ENCODE measurements at places on chromosomes 16 and 17.

DNA sequence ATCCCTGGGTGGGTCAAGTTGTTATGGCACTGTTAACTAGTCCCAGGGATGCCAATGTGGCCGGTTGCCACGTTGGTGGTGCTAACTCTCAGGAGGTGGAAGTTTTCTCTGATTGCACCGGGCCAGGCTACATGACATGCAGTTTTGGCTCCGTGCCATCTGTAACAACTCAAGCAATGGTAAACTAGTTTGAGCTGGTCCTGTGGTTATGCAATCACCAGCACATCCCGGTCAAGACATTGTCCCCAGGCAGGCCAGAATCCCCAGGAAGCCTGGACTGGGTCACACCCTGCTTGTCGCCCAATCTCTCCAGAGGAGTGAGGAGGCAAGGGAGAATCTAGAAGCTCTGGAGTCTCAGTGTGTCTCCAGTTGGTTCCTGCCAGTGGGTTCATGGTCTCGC, 10.1 kb upstream of the CCL17 start:
- no peak for DNase-seq

GRCh38 chr17:6941989-6942388, 53.9 kb upstream of the ALOX12 start:
- no peak for DNase-seq

DNA sequence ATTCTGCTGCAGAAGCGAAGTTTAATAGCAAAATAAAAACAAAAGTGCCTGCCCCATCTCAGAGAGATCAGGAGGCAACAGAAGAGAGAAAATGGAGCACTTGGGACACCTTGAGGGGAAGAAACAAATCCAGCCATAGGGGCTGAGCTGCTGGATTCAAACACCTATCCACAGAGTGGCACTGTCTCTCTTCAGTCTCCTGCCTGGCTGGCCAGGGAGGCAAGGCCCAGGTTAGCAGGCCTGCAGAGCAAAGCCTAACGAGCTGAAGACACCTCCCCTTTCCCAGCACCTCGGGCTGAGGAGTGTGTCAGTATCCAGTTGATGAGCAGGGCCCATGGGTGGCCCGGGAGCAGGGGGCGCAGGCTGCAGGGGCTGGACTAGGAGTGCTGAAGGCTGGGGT, 8.8 kb upstream of the KRT31 start:
- DNase-seq: no peak

DNA sequence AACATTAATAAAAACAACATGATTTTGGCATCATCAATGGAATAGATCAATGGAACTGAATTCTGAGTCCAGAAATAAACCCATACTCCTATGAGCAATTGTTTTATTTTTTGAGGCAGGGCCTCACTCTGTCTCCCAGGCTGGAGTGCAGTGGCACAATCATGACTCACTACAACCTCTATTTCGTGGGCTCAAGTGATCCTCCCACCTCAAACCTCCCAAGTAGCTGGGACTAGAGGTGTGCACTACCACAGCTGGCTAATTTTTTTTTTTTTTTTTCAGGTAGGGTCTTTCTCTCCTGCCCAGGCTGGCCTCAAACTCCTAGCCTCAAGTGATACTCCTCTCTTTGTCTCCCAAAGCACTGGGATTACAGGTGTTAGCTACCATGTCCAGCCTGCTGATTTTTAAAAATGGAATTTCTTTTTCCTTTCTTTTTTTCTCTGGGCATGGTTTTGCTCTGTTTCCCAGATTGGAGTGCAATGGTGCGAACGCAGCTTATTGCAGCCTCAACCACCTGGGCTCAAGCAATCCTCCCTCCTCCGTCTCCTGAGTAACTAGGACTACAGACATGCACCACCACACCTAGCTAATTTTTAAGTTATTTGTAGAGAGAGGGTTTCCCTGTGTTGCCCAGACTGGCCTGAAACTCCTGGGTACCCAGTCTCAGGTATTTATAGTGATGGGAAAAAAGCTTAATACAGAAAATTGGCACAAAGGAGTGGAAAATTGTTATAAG, 7.3 kb upstream of the PRDM7 start:
- no peak for DNase-seq

GRCh38 chr17:36920032-36921005, 17.0 kb upstream of the LHX1 start:
- no peak for DNase-seq

Measured in stimulated activated CD8-positive, alpha-beta memory T cell treated with anti-CD3 and anti-CD28 coated beads, Interleukin-7, amount 100 ng/mL, for 24 hours (primary cell).